ENCODE measurements at places on chromosomes 5 and 9.

- no peak for DNase-seq
Measured at GRCh38 chr9:36135741-36136271, 727 bp upstream of the GLIPR2 start.

- DNase-seq = no peak
Measured at GRCh38 chr9:133824106-133824801, 86.1 kb upstream of the SARDH start.

GRCh38 chr9:72131206-72131605 lies 18.0 kb upstream of the GDA start:
- no peak for DNase-seq

- DNase-seq = no peak
Measured at GRCh38 chr9:76720245-76720644, 44.0 kb upstream of the PCA3 start.

DNA sequence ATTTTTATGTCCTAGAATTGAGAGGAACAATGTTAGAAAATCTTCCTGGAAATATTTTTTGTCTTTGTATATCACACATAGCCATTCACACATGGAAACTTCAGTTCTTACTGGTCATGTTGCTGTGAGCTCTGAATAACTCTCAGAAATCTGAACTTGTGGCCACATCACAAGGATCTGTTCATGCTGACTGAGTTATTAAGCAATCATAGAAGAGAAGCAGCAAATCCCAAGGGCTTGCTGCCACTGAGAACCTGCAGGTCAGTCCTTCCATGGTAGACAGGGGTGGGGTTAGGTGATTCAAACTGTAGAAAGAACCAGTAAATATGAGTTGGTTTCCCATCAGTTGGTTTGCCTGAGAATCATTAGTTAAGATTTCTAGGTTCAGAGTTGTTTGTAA lies 27.6 kb downstream of the SGCD start:
- no peak for DNase-seq

Data from AG09319 (cell line).